ENCODE measurements at places on chromosomes 13 and 19.

GRCh38 chr13:23856008-23856750, 33.0 kb downstream of the MIPEP start:
- no peak for DNase-seq

DNA sequence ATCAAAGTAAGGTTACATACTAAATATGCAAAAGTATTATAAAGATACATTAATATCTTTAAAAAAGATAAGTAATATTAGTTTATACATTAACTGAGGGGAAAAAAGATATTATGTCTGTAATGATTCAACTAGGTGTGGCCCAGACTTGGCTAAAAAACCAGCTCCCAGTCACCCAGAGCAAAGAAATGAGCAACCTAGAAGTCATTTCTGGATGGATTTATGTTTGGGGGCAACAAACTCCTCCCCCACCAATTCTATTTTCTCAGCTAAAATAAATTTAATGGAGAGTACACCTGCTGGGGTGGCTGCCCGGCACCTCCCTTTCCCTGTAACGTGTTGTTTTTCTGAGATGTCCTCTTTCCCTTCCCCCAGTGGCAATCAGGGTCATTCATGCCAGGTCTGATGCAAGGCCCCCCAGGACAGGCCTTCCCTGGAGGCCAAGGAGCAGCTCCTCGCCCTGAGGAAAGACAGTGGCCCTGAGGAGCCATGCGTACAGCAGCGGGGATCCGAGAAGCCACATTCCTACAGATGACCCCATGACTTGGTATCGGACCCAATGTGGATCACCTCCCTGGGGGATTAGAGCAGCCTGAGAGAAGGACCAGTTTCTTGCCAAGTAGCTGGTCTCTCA, 78.6 kb upstream of the DOCK9 start:
- no peak for DNase-seq

DNA sequence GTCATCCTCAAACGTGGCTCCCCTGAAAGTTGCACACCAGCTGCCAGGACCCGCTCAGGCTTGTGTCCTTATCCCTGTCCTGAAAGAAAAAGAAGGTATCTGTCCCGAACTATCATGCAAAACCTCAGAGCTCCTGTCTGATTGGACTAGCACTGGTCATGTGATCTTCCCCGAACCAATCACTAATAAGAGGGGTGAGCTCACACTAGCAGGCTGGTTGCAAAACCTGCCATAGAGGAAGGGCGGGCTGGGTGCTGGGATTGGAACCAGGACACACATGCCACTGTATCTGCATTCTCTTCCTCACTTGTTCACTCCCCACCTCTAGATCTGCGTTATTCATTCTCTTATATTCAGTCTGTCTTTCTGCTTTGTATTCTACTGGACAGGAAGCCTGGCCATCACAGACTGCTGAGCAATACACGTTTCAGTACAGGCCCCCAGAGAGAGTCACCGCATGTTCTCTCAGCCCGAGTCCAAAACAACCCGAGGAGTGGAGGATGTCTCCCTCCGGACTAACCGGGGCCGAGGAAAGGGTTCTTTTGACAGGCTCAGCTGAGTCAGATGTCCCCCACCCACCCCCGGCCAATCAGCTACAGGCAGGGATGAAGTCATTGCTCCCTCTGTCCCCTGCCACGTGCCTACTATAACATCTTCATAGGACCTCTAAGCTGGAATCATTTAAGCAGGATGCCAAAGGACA, 97.7 kb downstream of the SIPA1L3 start:
- DNase-seq, result peak; percentile 96

DNA sequence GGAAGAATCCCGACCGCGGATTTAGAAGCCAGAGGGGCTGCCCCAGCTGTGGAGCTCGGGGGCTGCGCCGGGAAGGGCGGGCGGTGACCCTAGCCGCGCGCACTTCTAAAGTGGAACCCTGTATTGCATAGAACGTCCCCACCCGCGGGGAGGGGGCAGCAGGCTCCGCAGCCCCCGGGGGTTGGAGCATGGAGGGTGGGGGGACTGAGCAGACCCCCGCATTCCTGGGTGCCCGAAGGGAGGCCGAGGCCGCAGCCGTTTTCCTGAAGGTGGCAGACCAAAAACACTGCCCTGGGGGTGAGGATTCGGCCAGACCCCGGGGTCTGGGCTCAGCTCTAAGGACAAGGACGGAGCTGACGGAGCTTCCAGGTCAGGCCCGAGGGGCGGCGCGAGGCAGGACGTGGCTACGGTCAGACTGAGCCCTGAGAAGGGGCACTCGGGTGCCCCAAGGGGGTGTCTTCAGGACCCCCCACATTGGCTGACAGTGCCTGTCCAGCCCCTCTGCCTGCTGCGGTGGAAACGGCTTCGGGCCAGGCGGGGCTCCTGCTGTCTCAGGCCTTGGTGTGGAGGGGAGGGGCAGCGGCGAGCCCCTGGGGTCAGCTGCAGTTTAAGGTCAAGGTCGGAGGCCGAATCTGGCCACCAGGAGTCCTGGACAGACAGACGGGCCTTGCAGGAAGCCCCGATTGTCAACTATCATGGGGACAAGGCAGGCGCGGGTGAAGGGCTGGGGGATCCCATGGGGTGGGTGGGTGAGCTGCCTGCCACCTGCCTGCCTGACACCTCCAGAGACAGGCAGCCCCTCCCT, 12.6 kb downstream of the MKNK2 start:
- no peak for DNase-seq

GRCh38 chr19:4358709-4359626, 15.6 kb downstream of the MPND start:
- no peak for DNase-seq

- DNase-seq, result no peak
These were observed 301 bp upstream of the ZNF610 start for GRCh38 chr19:52335768-52336116.

DNA sequence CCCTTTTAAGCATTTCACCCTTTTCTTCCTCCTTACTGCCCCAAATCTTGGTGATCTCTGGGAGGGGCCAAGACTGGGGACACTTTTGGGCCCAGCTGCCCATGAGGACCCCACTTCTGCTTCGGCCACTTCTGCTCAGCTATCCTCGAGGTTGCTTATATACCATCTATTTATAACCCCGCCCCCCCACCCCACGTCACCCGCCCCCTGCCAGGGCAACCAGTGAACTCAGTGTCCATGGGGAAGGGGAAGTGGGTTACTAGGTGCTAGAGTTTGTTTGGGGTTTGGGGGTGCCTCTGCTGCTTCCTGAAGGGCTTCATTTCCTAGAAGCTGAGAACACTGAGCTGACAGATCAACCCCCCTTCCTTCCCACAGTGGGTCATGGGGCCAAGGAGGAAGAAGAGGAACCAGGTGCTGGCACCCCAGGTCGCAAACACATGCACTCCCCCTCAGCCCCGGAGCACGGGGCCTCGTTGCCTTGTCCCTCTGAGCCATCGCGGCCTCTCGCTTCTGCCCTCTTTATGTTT, 6.1 kb upstream of the ADGRE5 start:
- no peak for DNase-seq

DNA sequence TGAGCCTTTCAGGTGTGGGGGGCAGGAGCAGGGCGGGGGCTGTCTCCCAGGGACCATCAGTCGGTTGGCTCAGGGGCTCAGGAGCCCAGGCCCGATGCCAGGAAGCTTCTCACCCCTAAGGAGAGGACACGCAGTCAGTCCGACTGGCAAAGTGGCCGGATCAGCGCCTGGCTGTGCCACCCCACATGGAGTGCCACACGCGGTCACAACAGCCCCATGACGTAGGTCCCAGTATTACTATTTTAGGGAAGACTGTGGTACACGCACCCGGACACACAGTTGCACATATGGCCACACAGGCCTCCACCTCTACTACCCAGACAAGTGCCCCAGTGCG, 29.3 kb upstream of the GRTP1 start:
- no peak for DNase-seq

DNA sequence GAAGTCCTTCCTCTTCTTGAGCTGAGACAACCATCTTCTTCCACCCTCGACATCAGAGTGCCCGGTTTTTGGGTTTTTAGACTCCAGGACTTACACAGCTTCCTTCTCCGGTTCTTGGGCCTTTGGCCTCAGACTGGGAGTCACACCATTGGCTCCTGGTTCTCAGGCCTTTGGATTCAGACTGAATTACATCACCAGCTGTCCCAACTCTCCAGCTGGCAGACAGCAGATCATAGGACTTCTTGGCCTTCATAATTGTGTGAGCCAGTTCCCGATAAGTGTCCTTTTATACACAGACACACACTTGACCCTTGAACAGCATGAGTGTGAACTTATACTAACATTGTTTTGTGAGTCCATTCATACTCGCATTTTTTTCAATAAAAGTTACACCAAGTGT, 166.0 kb upstream of the UBL3 start:
- DNase-seq, result no peak

GRCh38 chr13:73997964-73998363, 136.2 kb downstream of the KLF12 start:
- no peak for DNase-seq

DNA sequence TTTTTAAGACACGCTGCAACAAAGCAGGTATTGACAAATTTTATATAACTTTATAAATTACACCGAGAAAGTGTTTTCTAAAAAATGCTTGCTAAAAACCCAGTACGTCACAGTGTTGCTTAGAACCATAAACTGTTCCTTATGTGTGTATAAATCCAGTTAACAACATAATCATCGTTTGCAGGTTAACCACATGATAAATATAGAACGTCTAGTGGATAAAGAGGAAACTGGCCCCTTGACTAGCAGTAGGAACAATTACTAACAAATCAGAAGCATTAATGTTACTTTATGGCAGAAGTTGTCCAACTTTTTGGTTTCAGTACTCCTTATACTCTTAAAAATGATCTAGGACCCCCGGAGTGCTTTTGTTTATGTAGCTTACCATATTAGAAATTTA, 1.2 kb downstream of the BRCA2 start:
- DNase-seq, result no peak

DNA sequence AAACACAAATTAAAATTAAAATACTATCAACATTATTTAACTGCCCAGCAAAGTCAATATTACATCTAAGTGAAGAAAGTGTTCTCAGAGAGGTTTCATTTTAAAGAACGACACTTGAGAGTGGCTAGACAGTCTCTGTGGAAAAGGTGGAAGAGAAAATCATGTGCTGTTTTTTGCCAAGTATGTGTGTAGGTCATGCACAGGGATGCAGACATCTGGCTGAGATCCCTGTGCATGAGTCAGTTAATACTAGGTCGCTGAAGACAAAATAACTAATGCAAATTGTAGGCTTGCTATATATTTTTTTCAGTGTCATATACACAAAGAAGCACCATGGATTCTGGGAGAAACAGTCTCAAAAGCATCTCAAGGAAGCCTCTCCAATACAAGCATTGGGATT, 44.3 kb upstream of the ENOX1 start:
- DNase-seq, result peak; percentile 58

DNA sequence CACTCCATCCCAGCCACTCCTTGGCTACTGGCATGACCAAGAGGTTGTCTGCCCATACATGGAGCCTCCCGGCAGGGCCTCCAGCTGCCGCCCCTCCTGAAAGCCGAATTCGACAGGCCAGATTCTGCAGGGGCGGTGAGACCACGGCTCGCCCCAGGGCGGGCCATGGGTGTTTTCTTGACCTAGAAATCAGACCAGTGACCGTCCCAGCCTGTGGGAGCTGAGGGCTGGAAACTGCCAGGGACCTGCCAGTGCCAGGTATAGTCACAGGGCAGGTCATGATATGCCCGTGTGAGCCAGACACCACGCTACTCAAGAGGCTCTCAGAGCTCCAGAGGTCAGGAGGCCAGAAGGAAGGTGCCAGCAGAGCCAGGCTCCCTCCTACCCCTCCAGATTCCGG, 16.8 kb downstream of the DAPK3 start:
- no peak for DNase-seq

- peak; percentile 68 for DNase-seq
These were observed 493 bp upstream of the PDE4A start for GRCh38 chr19:10419646-10420443.

- no peak for DNase-seq
These were observed 1.6 kb downstream of the TEX30 start for GRCh38 chr13:102772042-102772425.

GRCh38 chr19:43768273-43769050, 12.3 kb downstream of the KCNN4 start:
- DNase-seq, result no peak

- no peak for DNase-seq
These were observed 217.9 kb downstream of the RFC3 start for GRCh38 chr13:34035676-34036325.

DNA sequence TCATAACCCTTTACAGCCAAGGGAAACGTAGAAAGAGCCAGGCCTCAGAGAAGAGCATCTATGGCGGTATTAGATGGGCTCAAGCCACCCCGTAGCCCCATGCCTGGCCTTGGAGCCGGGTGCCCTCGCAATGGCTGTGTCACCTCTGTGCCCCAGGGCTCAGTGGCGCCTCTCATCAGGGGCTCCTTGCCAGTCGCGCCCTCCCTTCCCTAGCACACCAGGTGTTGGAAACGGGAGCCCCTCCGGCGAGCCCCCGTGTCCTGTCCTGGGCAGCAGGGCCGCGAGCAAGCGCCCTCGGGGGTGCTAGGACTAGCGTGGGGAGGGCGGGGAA, 453 bp downstream of the ZNF256 start:
- DNase-seq, result no peak

- DNase-seq, result no peak
These were observed 87.0 kb upstream of the TM9SF2 start for GRCh38 chr13:99414048-99414995.

- DNase-seq, result peak; percentile 39
These were observed 99.6 kb upstream of the SGCG start for GRCh38 chr13:23081220-23081619.

DNA sequence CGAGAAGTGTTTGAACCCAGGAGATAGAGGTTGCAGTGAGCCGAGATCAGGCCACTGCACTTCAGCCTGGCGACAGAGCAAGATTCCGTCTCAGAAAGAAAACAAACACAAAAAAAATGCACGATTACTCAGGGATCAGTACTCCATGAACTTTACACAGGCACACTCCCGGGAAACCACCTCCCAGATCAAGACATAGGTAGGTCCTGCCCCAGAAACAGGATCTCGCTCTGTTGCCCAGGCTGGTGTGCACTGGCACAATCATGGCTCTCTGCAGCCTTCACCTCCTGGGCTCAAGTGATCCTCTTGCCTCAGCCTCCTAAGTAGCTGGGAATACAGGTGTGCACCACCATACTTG, 11.2 kb downstream of the VASP start:
- no peak for DNase-seq

- peak; percentile 96 for DNase-seq
These were observed 517.7 kb downstream of the MYO16 start for GRCh38 chr13:109146912-109147647.

- DNase-seq, result no peak
These were observed 34.4 kb upstream of the MIR17HG start for GRCh38 chr13:91313103-91313502.

GRCh38 chr13:38637576-38637975, 49.3 kb upstream of the FREM2 start:
- DNase-seq, result no peak

GRCh38 chr19:34960103-34960805, 3.8 kb downstream of the ZNF792 start:
- DNase-seq, result peak; percentile 93

GRCh38 chr13:113205428-113205931, 3.0 kb downstream of the PCID2 start:
- peak; percentile 68 for DNase-seq

DNA sequence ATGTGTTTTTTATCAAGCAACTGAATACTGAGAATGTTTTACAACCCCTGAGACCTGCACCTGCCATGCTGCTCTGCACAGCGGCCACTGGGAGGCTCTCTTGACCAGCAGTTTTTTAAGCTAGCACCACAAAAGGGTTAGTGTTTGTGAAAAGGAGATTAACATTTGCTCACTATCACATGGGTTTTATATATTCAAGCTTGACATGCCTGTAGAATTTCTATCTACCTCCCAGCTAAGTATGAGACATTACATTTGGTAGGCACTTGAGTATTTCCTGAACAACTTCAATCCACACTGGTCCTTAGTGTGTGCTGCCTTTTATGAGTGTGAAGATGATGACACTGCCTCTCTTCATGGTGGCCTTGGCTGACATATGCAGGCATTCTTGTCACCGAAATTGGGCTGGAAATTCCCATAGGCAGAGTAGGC, 1238.9 kb downstream of the UQCRFS1 start:
- DNase-seq, result peak; percentile 41

All from astrocyte (in vitro differentiated cells and primary cell).